ENCODE measurements at places on chromosomes 3 and 15.

GRCh38 chr15:100985401-100985800, 66.2 kb downstream of the LRRK1 start:
- DNase-seq, result no peak

GRCh38 chr15:29740692-29741311, 81.5 kb downstream of the TJP1 start:
- DNase-seq, result no peak

- no peak for DNase-seq
Measured at GRCh38 chr3:186938716-186939115, 8.4 kb downstream of the ST6GAL1 start.

GRCh38 chr3:117407317-117407716, 697.7 kb downstream of the TUSC7 start:
- DNase-seq, result no peak

DNA sequence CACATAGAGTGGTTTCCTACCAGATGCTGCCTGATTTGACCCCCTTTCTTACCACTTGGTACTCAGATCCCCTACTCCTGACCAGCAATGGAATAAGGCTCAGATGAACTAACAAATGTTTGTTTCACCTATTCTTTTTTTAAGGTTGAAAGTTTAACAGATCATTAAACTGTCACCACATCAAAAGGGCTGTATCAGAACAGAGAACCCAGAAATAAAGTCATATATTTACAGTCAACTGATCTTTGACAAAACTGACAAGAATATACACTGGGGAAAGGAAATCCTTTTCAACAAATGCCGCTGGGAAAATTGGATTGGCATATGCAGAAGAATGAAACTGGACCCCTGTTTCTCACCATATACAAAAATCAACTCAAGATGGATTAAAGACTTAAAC, 56.0 kb downstream of the GPR176 start:
- DNase-seq, result no peak

DNA sequence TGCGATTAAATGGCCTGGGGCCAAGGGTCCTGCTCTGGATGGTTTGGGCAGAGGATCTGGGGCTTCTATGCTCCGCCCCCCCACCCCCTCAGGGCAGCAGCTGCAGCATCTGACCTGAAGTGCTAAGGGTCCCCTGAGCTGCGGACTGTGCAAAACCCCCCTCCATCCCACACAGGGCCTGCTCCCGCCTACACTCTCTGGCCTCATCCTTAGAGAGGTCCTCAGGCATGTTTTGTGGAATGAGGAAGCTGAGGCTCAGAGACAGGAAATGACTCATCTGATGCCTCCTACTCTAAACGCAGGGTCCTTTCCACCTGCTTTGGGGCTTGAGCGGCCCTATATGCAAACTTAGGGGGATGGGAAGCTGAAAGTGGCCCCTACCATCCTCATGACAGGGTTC, 59.5 kb upstream of the CTSH start:
- no peak for DNase-seq

GRCh38 chr3:177783338-177783737, 586.1 kb upstream of the TBL1XR1 start:
- DNase-seq, result no peak

DNA sequence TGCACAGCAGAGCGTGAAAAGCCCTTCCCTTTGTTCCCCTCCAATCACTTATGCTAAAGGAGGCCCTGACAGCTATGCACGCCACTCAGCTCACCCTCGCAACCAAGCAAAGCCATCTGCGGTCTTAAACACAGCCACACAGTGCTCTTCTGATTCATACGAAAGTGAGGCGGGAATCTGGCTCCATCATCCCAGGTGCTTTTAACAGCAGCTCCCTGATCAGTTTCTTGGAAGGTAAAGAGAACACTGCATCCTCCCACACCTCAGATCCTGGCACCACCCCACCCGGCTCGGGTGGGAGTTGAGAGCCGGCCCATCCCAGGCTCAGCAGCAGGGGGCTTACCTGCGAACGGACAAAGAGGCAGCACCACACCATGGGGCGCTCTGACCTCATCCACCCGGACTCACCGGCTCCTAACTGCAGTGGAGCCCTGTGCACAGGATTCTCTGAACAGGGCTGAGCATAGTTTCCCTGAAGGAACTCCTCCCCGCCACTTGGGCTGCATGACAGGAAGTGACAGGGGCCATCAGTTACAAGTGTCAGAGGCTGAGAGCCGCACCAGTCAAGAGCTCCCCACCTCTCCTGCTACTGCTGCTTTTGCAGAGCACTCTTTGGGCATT, 114.3 kb upstream of the ARHGEF3 start:
- peak; percentile 69 for DNase-seq

GRCh38 chr3:37627951-37628620, 233.6 kb upstream of the CTDSPL start:
- no peak for DNase-seq

DNA sequence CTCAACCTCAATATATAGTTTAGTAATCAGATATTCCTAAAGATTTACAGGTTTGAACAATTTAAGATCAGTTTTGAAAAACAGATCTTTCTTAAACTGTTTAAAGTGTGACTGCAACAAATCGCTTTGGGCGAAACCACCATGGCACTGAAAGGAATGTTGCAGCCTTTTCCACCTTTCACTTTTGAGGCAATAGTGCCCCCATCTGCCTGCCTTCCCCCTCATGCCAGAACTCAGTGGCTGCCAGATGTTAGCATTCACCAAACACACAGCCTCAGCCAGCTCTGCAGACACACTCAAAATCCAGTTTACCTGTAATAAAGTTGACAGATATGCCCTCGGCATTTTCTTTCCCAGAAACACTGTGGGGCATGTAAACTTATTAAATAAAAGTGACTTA, 3.3 kb downstream of the LYSMD4 start:
- DNase-seq, result no peak

- DNase-seq, result no peak
Measured at GRCh38 chr15:96599268-96599667, 268.8 kb downstream of the NR2F2 start.

GRCh38 chr3:30203301-30203700, 403.1 kb upstream of the TGFBR2 start:
- DNase-seq, result no peak

DNA sequence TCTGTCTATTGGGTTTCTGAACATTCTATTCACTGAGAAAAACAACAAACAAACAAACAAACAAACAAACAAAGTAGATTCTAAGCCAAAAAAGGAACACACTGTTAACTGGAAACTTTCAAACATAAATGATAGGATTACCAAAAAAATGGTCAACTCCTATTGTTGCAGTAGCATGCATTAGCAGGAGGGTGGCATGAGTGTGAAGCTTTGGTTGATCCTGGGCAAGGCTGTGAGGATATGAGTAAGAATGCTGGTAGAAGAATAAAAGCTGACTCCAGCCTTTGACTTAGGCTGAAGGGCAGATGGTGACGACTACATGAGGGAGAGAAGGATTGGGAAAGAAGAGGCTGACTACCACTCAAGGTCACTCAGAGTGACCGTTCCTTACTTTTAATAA, 810.3 kb downstream of the VGLL3 start:
- no peak for DNase-seq

GRCh38 chr15:73464602-73465001, 21.6 kb downstream of the REC114 start:
- no peak for DNase-seq

DNA sequence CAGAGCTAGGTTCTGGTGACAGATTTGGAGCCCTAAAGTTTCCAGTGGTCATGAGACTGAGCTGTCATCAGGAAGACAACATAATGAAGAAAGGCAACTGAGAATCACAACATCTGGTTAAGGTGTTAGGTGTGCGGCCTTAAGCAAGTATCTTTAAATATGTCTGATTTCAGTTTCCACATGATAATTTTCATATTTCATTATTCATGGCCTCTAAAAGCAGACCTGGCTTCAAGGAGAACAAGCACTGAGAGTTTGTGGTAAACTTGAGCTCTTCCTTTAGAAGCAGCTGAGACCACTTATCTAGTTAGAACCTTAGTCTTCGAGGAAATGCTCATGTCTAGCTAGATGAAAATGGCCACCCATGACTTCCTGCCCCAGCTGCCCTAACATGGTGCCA, 25.7 kb upstream of the MYLK start:
- DNase-seq, result no peak

DNA sequence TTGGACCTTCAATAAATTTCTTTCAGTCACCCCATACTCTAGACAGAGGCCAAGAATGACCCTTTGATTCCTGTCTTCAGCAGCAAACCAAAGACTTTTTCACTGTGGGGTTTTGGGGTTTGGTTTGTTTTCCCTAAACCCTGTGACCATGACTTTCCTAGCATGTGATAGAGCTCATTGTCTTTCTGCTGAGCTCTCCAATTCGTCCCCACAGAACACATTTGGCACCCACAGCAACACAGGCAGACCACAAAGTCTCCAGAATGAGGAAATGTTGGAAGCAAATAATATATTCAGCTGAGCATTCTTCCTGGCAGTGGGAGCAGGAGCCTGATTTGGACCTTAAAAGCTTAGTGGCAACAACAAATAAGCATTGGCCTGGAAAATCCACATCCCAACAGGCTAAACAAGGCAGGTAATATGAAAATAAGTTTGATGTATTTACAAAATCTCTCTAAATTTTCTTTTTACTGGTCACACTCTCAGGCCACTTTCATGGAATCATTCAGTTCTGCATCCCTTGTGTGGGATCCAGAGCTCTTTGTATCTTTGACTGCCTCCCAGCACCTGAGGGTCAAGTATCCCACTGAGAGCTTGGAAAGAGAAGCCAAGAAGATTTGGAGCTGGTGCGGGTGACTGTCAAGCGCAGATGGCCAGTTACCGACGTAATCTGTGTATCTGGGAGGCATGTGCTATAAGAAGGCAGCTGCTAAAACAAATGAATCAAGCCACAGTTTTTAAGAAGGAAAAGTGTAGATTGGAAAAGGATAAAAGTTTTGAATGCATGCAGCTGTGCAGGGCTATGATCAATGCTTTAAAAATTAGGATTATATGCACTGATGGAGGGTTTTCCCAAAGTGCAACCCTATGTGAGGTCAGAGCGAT, 36.5 kb upstream of the CPB1 start:
- DNase-seq, result no peak
